Peyer's patch (tissue), 4 donors: ENCODE measurements at places on chromosomes 5 and 9. TPM values are rescaled to one million over a fixed set of nuclear protein-coding genes. Genes with fewer than 3 reads are reported as not detected.

GRCh38 chr9:92186631-92187030 lies 71.4 kb upstream of the SPTLC1 start:
- H3K36me3 ChIP-seq: no peaks in the 10 kb centered on the region
- H3K27me3 ChIP-seq: no peaks in the 10 kb centered on the region
- H3K4me3 ChIP-seq: no peak overlapping the region
- no peak for DNase-seq
- no peak overlapping the region for H3K27ac ChIP-seq
- H3K4me1 ChIP-seq: no peaks in the 10 kb centered on the region

DNA sequence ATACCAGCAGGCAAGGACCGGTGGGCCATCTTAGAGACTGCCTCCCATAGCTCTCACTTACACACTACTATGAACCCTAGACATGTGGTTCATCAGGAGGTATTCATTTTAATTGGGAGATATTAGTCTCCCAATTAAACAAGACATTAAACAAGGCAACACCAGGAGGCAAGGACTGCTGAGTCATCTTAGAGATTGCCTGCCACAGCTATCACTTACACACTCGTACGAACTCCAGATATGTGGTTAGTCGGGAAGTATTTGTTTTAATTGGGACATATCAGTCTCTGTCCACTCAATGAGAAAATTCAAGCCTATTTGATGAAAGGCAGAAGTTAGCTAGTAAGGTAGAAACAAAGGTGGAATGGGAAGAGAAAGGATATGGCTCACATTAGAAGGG lies 343.9 kb downstream of the NFIB start:
- no peaks in the 10 kb centered on the region for H3K36me3 ChIP-seq
- H3K27ac ChIP-seq: no peak overlapping the region
- H3K4me1 ChIP-seq: no peaks in the 10 kb centered on the region
- no peak for DNase-seq
- H3K4me3 ChIP-seq: no peak overlapping the region
- no peaks in the 10 kb centered on the region for H3K27me3 ChIP-seq

- H3K36me3 ChIP-seq: no peaks in the 10 kb centered on the region
- no peaks in the 10 kb centered on the region for H3K4me1 ChIP-seq
- H3K27ac ChIP-seq: no peak overlapping the region
Measured at GRCh38 chr5:125559296-125559695, 812.9 kb upstream of the ZNF608 start.

Gene CDC14B
- 35.7 TPM for total RNA-seq

DNA sequence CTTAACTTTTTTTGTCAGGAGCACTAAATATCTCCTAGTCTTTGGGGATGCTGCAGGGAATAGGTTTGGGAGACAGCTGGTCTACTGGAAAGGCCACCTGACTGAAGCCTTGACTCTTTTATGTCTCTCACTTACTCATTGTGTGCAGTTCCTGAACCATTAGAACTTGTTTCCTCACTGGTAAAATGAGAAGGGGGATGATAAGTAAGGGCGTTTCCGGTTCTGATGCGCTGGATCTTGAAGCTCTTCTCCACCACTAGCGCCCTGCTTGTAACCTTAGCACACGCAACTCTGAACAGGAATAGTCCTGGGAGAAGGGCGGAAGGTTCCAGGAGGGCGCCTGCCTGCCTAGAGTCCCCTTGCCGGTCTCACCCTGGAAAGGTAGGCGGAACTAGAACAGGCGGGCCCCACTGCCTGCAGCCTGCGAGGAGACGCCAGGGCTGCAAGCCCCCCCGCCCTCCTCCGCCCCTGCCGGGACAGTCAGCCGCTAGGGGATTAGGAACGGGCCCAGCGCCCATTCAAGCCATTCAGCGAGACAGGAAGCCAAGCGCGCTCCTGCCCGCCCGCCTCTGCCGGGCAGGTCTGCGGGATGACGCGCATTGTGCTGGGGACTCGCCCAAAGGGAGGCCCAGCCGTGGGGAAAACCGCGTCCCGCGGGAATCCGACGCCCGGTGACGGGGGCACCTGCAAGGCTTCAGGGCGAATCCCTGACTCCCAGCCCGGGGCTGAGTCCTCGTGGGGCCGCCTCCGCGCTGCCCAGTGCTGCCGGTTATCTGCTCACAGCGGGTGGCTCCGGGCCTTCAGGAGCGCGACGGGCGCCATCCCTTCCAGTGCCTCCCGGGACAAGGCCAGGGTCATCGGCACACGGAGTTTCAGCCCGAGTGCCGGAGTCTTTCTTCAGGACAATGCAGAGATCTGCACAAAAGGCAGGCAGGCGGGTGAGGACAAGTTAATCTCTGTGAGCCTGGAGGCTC lies 44.0 kb upstream of the XPA start:
- DNase-seq: peak; percentile 60
- H3K27ac ChIP-seq: no peak overlapping the region
- H3K4me1 ChIP-seq: peaks cover 5% of the 10 kb centered on the region
- no peaks in the 10 kb centered on the region for H3K36me3 ChIP-seq

DNA sequence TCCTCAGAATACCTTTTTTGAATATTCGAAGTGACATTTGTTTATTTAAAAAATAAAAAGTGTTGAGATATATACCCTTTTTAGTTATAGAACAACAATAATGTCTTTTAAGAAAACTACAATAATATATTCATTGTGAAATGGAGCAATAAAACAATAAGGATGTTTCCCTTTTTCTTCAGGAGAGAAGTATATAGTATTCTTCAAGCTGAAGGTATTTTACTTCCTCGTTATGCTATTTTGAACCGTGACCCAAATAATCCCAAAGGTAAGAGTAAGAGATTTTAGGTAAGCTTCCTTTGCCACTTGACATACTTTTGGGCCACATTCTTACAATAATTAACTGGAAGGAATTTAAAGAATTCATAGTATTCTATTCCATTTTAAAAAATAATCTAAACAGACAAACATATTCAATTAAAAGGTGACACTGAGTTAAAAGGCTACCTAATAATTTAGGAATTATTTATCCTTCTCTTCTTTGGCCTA lies 18.1 kb downstream of the PPIP5K2 start:
- H3K36me3 ChIP-seq: peaks cover 29% of the 10 kb centered on the region
- no peak overlapping the region for H3K4me3 ChIP-seq
- no peak for DNase-seq
- H3K4me1 ChIP-seq: no peaks in the 10 kb centered on the region
- H3K27me3 ChIP-seq: no peaks in the 10 kb centered on the region
- H3K27ac ChIP-seq: no peak overlapping the region

Gene ADRA1B
- 12.2 TPM for total RNA-seq

DNA sequence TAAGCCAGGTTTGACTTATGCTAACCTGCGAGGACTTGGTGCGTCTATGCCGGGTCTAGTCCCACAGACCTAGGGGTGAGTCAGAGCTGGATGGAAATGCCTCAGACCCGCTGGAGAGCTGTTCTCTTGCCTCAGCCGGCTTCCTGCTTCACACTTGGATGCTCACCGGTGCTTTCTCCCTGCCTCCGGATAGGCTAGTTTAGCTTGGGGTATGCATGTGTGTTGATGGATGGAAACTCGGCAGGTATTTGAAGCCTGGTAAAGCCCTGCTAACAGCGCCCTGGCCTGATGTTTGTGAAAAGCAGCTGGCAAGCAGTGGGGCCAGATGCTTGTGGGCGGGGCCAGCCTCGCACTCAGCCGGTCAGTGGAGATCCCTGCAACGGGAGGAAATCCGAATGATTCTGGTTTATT lies 29.3 kb downstream of the PRRC2B start:
- H3K27me3 ChIP-seq: no peaks in the 10 kb centered on the region
- H3K36me3 ChIP-seq: no peaks in the 10 kb centered on the region
- DNase-seq: peak; percentile 72

DNA sequence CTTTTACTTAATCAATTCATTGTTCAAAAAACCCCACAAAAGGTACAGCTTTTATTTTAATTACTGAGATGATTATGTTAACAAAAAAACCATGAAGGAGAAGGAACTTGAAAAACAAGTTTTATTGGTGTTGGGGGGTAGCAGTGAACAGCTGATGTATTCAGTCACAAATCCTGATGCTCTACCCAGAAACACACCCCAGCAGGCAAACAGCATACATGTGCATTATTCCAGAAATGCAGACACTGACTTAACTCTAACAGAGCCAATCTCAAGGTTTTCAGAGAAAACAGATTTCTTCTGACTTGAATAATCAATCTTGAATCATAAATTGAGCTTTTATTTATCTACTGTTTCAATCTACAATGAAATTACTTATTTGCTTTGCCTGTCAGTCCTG lies 175.2 kb downstream of the ZSWIM6 start:
- no peak overlapping the region for H3K4me3 ChIP-seq
- no peak overlapping the region for H3K27ac ChIP-seq
- H3K27me3 ChIP-seq: no peaks in the 10 kb centered on the region
- H3K4me1 ChIP-seq: no peaks in the 10 kb centered on the region
- DNase-seq: no peak
